ENCODE measurements at places on chromosomes 4 and X. TPM values are rescaled to one million over a fixed set of nuclear protein-coding genes. Genes with fewer than 3 reads are reported as not detected.

GRCh38 chr4:88573276-88573980, 18.9 kb upstream of the HERC3 start:
- no peak for DNase-seq

DNA sequence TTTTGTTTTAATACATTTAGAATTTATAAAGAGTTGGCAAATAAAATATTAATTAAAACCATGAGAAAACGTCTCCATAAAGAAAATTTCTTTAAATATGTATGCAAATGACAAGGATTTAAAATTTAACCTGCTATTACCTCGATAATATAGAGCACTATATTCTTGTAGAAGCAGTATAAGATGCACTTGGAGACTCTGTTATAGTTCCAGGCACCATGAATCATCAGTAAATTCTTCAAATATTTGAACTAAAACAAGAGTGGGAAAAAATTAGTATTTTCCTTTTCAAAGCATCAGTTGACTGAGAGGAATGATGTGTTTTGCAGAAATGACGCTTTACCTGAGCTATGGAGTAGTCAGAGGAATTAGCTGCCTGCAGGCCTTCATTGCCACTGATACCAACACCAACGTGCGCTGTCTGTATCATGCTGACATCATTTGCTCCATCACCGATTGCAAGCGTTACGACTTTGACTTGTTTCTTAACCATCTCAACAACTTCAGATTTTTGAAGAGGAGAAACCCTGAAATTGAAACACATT, 67.3 kb downstream of the SHISA3 start:
- no peak for DNase-seq

DNA sequence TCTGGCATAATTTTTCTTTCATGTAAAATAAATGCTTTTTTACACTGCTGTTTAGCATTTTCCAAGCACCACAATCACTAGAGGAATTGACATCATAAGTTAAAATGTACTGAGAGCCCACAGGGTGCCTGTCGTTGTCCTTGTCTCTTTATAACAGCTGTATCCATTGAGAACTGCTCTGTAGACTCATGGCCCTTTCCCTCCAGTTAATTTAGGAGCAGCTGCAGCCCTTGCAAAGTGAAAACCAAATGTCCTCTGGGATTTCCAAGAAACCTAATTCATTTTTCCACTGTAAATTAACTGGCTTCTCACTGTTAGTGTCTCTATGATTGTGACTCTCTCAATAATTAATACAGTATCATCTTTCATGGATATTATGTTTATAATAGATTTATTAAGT, 185.9 kb downstream of the SLC4A4 start:
- no peak for DNase-seq

DNA sequence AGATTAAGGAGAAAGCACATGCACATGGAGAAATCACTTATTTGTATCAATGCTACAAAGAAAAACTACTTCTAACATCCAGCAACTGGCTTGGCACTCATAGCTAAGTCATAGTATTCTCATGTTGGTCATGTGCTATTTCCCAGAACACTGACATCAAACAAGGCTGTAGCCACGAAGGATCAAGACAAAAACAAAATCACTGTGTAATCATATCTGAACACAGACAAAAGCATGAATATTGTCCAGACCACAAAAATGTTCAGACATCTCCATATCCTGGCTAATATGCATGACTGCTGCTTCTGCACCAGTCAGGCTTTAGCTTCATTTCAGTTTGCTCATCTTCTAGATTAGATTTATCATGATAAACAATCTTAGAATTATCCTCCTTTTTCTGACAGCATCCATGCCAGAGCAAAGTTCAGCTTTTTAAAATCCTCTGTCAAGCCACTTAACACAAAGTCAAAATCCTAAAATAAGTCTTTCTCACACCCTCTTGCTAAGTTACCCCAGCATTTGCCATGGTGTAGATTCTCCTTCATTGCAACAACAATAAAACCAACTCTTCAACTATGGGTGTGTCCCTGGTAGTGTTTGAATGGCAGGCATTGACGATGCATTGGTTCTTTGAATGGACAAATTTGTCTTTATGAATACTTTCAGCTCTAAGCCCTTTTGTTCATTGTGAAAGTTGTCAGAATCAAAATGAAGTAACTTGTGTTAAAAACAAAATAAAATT, 39.1 kb upstream of the NPFFR2 start:
- DNase-seq = peak; percentile 26

DNA sequence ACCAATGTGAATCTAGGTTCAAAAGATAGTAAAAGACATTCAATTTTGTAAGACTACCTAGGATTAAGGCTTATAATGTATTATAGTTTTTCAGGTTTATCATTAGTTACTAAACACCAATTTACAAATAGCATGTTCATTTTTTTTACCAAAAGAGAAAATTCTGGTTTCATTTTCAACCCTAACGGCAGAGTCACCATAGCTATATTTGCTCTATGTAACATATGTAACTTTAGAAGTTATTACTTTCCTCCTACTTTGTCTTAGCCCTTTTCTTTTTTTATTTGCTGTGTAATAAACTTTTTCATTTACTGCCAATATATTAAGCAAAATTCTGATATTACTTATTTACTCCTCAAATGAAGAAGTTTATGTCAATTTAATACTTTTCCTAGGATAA, 639.6 kb downstream of the ARAP2 start:
- DNase-seq = no peak

DNA sequence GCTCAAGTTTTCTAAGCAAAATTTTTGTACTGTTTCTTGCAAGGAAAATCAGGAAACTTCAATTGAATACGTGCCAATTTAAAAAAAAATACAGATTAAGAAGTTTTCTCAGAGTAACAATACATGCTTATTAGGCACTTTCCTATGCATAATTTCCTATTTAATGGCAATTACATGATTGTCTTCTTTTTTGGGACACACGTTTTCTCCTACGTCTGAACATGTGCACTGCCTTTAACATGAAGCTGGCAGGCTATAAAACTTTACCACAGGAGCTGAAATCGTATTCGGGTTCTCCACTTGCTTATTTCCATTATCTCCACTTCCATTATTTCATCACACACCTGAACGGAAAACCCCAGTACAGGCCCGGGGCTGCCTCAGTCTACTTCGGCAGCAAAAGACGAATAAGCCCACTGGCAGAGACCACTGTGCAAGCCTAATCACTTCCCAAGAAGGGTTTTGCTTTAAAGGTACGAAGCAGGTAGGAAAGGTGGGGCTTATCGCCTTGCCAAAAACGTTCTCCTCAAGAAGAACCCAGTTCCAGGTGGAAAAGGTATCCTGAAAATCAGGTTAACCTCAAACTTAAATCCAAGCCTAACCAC, 575 bp downstream of the RCHY1 start:
- no peak for DNase-seq

- DNase-seq = no peak
These were observed 7.2 kb upstream of the TSPYL2 start for GRCh38 chrX:53075011-53075410.

DNA sequence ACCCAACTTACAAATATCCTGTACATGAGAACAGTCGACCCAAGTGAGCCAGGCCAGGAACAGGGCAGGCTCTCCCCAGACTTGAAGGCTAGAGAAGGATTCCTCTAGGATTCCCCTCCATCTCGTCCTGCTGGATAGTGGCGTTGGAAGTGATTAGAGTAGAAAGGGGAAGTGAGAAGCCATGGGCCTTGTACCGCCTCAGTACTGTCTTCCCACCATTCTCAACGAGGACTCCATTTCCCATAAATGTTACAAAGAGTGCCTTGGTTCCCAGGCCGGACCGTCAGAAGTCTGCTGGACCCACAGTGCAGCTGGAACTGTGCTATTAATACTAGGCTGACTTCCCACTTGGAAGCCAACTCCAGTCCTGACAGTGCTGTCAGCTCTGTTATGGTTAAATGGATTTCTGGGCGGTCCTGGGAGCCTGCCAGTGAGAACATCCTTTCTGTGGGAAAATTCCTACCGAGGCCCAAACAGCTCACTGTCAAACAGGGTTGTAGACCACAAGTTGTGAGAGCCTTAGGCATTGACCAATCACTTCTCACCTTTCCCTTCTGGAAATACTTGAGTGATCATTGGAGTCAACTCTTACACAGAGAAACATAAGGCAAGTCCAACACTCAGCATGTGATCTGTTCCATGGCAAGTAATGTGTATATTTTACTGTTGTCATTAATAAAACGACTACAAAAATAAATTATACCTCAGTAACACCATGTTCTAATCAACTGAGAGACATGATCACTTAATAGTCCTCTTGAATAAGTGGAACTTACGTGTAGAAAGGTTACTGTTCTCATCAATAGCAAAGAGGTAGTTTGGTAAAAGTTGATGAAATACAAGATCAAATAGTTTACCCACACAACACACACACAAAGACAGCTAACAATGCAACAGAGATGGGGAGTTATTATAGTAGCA, 58.4 kb downstream of the AMELX start:
- peak; percentile 9 for DNase-seq

DNA sequence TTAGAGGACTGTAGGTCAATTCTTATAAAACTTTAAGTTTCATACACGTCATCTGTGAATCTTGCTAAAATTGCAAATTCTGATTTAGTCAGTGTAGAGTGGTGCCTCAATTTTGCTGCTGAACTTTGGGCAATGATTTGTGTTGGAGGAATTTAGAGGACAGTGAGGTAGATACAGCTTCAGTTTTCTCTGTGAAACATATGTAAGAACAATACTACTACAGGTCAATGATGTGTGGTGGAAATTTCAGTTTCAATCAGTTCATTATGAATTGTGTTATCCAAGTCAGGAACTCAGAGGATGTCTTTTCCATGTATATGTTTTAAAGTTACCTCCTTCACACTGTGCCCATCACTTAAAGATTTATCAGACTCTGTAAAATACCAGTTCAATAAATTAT, 1597.8 kb upstream of the PCDH10 start:
- DNase-seq = no peak

GRCh38 chr4:124940387-124940786, 227.9 kb upstream of the ANKRD50 start:
- peak; percentile 92 for DNase-seq

DNA sequence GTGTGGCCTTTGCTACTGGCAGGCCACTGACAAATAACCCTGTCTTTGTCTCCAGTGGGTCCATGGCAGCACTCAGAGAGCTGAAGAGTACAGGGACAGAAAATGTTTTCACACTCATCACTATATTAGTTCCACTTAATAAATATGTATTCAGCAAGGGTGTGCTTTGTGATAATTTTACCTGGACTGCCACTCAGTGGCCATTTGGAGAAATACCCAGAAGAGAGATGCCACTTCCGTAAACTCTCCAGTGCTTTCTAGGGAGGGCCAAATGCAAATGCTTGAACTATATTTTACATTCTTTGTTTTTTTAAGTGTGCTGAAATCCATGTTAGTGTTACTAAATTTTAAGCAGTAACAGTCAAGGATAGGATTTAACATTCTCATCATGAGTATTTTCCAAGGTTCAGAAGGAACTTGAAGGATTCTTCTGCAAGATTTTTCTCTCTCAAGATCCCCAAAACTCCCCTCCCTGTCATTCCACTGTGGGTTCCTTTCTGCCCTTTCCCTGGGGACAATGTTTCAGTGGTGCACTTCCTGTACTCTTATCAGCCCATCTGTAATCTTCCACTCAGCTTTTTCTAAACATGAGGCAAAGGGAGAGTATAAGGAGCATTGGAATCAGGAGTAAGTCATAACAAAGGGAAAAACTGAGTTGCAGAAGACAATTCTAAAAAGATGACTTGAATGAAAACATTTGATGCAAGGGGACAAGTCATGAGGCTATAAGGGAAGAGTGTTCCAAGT, 46.0 kb downstream of the TFDP3 start:
- peak; percentile 20 for DNase-seq

DNA sequence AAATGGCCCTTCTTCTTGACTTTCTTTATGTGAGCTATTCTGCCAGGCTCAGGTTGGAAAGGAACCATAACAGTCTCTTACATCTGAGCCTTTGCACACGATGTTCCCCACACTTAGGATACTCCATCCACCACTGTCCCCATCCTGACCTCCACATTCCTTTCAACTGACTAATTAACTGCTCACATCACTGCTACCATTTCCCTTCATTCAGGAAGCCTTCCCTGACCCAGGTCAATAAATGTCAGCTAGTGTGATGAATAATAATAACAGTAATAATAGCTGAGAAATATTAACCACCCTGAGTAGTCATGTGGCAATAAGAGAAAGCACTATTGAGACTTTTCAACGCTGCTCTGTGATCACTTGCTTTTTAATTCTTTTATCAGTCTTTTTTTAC, 291.7 kb downstream of the KCNIP4 start:
- DNase-seq = peak; percentile 59

DNA sequence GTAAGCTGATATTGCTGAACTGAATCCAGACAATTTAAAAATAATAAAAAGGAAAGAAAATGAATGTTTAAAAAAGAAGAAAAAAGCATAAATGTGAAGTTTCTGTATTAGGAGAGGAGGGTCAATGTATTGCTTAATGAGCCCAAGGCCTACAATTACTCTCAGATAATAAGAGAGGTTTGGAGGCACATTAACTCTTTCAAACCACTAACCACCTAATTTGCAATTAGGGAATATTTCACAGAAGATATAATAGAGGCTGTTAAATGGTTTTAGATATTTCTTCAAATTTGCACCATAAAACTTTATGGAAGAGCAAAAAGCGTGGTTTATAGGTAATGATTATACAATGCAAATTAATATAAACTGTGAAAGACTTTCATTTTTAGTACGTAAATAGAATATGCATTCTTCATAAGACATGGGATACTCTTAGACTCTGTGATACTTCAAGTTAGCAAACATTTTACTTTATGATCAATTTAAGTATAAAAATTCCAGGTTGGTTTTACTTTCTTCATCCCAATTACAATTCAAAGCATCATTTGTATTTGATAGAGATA, 364.2 kb upstream of the GALNTL6 start:
- no peak for DNase-seq

GRCh38 chr4:101807351-101807750, 16.8 kb downstream of the BANK1 start:
- DNase-seq = no peak

DNA sequence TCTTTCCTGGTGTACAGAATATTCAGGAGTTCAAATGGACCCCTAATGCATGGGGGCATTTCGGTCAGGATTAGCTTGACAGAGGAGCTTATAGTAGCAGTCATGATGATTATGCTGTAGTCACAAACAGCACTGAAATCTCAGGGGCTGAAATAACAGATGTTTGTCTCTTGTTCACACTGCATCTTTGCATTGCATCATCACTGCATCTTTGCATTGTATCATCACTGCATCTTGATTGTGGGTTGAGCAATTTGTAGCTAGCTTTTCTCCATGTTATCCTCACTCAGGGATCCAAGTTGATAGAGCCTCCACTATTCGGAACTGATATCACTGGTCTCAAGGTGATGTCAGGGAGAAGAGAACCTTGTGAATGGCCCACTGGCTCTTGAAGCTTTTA, 160.9 kb downstream of the GATB start:
- peak; percentile 11 for DNase-seq

- no peak for DNase-seq
These were observed 11.5 kb downstream of the DNAJB14 start for GRCh38 chr4:99934891-99935290.

GRCh38 chr4:120922381-120923206, at the start of gene PRDM5:
Gene PRDM5, minus strand, starts transcription at chr4:120922726. Its CDS starts 118 bp downstream, at chr4:120922608.
- peak; percentile 35 for DNase-seq

GRCh38 chrX:132576939-132577338, 88.1 kb upstream of the MBNL3 start:
- peak; percentile 2 for DNase-seq

The LANCL3 gene
- polyA plus RNA-seq = 1.2 TPM

The FAM184B gene
- polyA plus RNA-seq = 0.01 TPM

The TLR6 gene
- polyA plus RNA-seq = 0.53 TPM

The HEPH gene
- 1.7 TPM for polyA plus RNA-seq

The RAB39B gene
- 0.60 TPM for polyA plus RNA-seq

The DOK7 gene
- polyA plus RNA-seq = 2.8 TPM

The BMPR1B gene
- 1.1 TPM for polyA plus RNA-seq

The TSR2 gene
- polyA plus RNA-seq = 21.9 TPM

The ETNPPL gene
- not detected for polyA plus RNA-seq

The MTMR8 gene
- 0.90 TPM for polyA plus RNA-seq

The POF1B gene
- 1.3 TPM for polyA plus RNA-seq

The MAGEB1 gene
- not detected for polyA plus RNA-seq

The TLR2 gene
- 14.8 TPM for polyA plus RNA-seq
